ENCODE measurements at places on chromosomes 13 and 19.

DNA sequence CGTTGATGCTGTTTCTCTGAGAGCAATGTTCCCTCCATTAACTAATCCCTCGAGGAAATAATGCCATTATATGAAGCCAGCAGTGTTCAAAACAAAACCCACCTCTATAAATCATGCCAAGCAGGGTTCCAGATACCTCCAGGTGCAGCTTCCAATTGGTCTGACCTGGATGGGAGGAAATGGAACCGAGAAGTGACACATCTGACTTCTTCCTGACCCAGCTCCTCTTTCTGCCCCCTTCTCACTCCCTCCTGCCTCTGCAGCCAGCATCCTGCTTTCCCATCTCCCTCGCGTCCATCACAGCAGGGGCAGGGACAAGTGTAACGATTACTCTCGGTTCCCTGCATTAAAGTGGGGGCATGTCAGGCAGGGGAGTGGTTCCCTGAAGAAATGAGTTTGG is 37.5 kb downstream of the HSPH1 start:
- DNase-seq = no peak

- DNase-seq = no peak
These were observed 10.7 kb downstream of the ERCC5 start for GRCh38 chr13:102856557-102856956.

DNA sequence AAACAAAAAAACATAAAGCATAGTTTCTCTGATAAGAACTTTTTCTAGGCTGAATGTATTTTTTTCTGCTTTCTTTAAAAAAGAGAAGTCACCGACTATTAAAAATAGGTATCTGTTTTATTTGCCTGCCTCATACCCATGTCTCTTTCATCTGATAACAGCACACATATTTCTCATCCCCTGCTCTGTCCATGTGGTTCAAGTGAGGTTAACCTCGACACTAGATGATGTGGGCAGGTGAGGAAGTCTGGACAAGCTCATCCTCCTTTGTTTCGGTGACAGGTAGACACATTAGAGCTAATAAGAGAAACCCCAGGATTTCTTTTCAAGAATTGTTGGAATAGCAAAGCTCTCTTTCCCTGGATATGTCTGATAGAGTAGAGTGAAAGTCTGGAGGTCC is 222.7 kb downstream of the GPC5 start:
- DNase-seq = no peak

DNA sequence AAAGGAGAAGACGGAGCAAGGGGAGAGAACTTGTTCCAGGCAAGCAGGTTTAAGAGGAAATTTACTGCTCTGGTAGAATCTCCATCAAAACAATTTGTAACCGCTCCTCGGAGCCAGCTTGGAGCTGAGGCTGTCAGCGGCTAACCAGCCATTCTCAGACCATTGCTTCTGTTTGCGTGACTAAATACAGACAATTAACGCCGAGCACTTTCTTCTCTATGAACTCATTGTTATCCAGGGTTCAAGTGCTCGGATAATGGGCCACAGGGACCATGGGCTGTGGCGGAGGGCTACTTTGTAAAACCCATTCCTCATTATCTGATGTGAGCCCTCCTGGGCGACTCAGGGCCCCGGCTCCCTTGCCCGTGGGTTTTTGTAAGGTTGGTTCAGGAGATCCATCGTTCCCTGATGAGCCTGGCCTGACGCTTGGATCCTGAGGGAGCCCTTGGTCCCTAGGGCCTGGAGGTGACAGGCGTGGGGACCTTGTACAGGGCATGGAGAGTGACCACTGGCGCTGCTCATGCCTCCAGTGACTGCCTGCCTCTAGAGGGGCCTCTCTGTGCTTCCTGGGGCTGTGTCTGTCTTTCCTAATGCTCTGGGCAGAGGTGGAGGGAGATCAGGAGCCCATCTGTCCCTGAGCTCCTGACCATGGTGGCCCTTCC is 61.5 kb upstream of the ZNF536 start:
- no peak for DNase-seq
